ENCODE measurements at places on chromosomes 3 and 15.

DNA sequence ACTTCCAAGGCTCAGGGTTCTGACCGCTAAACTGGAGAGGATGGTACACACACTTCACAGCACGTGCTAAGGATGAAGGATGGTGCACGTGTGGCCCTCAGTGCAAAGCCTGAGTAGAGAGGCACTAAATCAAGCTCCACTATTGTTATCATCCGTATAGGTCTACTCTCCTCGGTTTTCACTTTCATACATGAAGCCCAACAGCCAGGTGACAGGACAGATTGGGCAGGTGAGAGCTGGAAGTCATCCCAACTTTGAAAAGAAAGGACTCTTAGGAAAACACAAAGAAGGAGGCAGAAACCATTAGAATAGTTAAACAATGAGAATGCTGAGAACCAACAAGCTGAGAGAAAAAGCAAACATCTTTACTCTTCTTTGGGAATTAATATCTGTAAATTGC, 21.1 kb downstream of the MAGI1 start:
- DNase-seq = no peak

DNA sequence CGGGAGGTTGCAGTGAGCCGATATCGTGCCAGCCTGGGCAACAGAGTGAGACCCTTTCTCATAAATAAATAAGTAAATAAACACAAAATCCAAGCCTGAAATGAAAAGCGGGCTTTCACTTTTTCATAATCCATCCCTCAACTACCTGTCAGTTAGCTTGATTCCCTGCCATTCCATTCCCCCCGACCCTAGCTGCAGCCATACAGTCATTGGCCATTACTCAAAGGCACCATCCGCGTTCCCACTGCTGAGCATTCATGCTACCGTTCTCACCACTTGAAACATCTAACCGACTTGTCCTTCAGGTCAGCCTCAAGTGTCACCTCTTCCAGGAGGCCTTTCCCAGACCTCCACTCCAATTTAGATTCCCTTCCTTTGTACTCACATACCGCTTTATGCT, 1.1 kb upstream of the PARL start:
- DNase-seq = no peak

DNA sequence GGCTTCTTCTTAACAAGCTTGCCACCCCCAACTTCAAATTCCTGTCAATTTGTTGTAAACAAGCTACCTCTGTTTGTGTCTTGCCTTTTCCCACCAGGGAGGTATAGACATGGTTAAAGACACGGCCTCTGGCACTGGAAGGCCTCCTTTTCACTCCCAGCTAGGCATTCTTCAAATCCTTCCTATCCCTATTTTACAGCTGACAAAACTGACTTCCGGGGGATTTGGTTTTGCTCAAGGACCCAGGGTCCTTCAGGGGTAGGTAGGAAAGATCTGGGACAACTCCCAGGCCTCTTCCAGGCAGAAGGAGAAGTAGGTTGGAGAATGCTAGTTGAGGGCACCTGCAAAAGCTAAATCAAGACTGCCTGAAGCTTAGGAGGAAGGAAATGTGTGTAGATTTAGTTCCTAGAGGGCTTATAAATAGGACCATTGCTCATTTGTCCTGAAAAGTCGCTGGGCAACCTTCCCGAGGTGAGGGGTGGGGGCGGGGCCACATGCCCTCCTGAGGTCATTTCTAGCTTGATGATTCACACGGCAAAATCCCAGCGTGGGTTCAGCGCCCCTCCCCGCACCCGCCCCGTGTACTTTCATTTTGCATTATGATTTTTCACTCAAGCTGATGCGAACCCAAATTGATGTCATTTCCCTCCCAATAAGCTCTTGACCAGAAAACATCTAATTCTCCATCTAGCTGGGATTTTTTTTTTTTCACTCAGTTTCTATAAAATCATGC, 365.5 kb downstream of the SHQ1 start:
- peak; percentile 77 for DNase-seq

DNA sequence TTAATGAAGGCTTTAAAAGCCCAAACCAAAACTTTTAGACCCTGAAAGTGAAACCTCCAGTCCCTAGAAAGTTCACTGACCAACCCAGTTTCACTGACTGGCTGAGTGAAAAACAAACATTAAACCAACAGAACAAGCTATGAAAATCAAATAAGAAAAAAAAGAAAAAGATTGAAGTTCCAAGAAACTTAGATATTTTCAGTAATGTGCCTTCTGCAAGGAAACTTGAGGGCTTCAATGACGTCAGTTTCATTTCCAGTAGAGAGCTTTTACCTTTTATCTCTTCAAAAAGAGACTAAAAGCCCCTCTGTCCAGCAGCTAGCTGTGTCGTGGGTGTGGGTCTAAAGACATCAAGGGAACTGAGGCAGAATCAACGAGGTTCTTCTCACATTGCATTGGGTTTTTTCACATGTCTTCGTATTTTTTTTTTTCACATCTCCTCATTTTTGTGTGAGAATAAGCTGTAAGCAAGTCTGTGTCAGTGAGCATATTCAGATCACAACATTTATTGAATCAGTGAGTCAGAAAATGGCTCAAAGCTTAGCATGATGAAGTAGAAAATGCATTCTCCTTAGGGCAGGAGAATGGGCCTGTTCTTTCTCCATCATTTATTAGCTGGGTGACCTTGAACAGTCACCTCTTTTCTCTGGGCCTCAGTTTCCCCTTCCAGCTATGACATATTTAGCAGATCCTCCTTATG, 54.8 kb upstream of the BCL6 start:
- no peak for DNase-seq

- DNase-seq = peak; percentile 68
These were observed 1.0 kb upstream of the RNF7 start for GRCh38 chr3:141737093-141737492.

- DNase-seq = no peak
These were observed 11.2 kb downstream of the PLA2G4B start for GRCh38 chr15:41849861-41850260.

- no peak for DNase-seq
These were observed 28.6 kb downstream of the TASOR start for GRCh38 chr3:56654460-56654859.

GRCh38 chr3:59153648-59154047, 103.8 kb upstream of the CFAP20DC start:
- DNase-seq = no peak

- DNase-seq = no peak
These were observed 22.2 kb upstream of the SOX2 start for GRCh38 chr3:181689546-181689945.

GRCh38 chr3:151459358-151459757, 1.5 kb downstream of the IGSF10 start:
- no peak for DNase-seq

DNA sequence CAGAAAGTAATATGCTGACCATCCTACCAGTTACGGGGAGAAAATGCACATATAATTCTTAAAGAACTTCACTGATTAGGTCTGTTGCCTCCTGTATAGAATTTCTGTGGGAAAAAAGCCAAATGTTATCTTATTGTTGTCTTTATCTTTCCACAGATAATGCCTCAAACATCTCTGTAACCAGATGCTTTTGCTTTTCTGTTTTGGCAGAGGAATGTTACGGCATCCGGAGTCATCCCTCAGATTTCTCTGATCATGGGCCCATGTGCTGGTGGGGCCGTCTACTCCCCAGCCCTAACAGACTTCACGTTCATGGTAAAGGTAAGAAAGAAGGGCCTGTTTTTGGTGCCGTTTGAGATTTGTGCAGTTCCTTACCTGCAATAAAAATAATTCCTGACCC, 33.5 kb downstream of the PCCB start:
- no peak for DNase-seq

DNA sequence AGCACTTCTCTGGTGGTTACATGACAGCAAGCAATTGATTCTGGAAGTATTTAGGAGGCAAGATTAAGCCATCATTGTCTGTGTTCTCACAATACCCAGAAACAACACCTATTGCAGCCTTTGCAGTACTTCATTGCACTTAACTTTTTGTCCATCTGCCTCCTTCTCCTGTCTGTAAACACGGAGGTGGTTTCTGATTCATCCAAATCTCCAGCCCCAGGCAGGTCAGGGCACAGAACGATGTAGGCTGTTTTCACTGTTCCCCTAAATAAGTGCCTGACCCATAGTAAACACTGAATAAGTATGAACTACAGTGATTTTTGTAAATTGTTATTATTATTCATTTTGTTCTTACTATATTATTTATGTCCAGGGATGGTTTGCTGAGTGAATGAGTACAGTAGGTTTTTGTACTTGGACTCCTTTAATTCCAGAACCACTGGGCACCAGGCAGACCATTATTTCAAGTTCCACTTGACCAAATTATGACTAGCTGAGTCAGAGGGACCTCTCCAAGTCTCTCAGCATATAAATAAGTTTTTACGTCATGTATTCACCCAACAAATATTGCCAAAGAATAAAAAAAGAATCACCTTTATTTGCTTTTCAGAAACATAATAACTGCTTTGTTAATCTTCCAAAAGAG, 283.3 kb upstream of the TRIM42 start:
- DNase-seq = no peak

GRCh38 chr3:194837457-194838127, 151.9 kb downstream of the FAM43A start:
- no peak for DNase-seq

GRCh38 chr15:39180483-39180933, 400.4 kb upstream of the THBS1 start:
- no peak for DNase-seq

DNA sequence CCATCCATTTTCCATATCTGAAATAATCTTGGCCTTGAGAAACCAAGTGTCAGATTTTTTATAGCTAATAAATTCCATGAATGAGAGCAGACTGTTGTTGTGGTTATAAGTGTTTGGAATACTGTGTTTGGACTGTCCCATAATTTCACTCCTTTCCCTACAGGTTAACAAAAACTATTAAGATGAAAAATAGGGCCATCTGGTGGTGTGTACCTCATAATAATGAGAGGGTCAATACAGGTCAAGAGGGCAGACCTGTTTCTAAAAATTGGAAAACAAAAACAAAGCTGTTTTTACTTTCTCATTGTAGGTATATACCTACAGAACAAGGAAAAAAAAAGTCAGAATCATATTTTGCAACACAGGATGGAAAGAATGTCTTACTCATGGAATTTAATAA, 553.8 kb upstream of the SGO1 start:
- no peak for DNase-seq

DNA sequence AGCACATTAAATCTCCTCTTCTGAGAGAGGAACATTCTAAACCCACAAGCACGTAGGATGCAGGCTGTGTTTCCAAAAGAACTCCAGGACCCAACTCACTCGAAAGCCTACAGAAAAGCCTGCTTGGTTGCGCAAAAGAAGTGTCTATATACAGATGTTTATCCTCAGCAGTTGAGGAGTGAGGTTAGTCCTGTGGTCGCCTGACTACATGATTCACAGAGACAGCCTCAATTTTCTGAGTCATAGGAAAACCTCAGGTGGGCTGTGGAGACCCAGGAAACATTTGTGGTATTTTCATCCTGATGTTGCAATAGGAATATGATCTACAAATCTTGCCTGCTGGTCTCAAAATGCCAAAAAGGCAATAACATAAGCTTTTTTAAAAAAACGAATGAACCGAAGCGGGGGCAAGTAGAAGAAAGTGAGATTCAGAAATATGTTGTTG, 183.8 kb upstream of the THRB start:
- peak; percentile 91 for DNase-seq

- no peak for DNase-seq
These were observed 59.2 kb downstream of the OXSM start for GRCh38 chr3:25849091-25849490.

- no peak for DNase-seq
These were observed 16.5 kb downstream of the VIPR1 start for GRCh38 chr3:42518800-42519567.

DNA sequence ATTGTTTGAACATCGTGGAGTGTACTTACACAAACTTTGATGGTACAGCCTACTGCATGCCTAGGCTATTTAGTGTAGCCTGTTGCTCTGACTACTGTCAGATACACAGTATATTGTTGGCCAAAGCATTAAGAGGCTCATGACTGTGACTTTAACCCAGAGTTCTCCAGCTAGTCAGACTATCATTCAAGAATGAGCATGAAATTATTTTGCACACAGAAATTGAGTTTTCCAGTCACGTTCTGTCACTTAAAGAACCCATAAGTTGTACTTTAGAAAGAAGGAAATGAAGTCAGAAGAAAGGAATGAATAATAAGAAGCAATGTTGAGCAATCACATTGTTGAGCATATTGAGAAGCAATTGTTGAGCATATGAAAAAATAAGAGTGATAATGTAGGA, 37.6 kb upstream of the SLC22A13 start:
- peak; percentile 4 for DNase-seq

GRCh38 chr3:149487598-149488197, 13.2 kb downstream of the TM4SF4 start:
- peak; percentile 54 for DNase-seq

DNA sequence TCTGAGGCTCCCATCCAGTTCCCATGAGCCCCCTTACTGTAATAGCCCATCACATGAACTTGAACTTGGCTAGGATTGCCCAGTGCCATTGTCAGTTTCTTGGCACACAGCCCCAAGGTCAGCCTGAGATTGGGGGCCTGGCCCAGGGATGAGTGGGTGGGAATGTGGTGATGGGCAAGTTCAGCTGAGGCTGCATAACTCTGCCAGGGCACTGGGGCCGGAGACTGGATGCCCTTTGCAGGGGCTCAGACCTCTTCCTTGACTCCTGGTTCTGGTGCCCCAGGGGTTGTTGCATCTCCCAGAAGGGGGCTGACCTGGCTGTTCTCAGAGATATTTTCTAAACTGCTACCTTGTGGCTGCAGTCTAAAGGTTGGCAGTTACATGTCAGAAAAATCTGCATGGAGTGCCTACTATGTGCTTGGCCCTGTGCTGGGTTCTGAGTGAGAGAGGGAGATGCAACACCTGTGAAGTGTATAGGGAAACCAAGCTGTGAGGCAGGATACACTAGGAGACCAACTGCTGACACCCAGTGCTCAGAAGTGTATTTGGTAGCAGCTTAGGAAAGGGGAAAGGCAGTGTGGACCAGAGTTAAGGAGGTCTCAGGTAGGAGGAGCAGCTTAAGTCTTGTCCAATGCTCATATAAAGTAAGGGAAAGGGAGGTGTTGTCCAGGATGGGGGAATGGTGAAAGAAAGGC, 74.8 kb upstream of the PRR23C start:
- DNase-seq = no peak

GRCh38 chr3:79314544-79314943, 453.3 kb downstream of the ROBO1 start:
- DNase-seq = no peak

- no peak for DNase-seq
These were observed 2.2 kb downstream of the XXYLT1 start for GRCh38 chr3:195268576-195269309.

DNA sequence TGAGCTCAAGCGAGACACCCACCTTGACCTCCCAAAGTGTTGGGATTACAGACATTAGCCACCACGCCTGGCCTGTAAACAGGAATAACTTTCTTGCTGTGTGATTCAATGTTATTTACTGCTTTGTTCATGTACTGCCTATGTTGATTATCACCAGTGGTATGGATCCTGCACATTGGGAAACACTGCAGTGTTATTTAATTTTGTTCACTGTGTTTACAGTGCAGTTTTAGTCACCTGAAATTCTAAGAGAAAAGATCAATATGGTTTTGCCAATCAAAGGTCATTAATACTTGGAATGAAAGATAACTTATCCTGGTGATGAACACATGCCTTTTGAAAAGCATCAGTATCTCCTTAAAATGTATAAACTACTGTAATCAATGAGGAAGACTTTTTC, 8.6 kb upstream of the GABPB1 start:
- DNase-seq = no peak
